ENCODE measurements at places on chromosomes 5 and 9. TPM values are rescaled to one million over a fixed set of nuclear protein-coding genes. Genes with fewer than 3 reads are reported as not detected.

- no peak for DNase-seq
Measured at GRCh38 chr5:39608024-39608423, 183.2 kb upstream of the DAB2 start.

- DNase-seq: no peak
Measured at GRCh38 chr9:110429453-110429852, 91.8 kb upstream of the TXNDC8 start.

The TICAM2 gene
- 1.8 TPM for total RNA-seq

DNA sequence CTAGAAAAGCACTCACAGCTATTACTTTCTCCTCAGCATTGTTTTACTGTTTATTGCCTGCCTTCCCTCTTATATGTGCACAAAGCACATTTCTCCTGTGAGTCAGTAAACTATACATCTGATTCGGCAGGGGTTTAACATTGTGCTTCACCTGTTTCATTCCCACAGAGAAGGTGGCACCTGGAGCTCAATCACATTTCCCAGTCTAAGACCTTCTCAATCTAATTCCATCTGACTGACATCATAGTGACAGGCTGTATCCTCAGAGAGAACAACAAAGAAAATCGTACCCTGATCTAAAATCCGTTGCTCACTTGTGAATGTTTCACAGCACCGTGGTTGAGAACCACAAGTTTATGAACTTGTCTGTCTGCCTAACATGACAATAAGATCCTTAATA lies 92.4 kb upstream of the CAST start:
- no peak for DNase-seq

The LHX3 gene
- total RNA-seq: 0.22 TPM

- no peak for DNase-seq
Measured at GRCh38 chr5:72288924-72289323, 31.1 kb downstream of the MRPS27 start.

- DNase-seq: peak; percentile 78
Measured at GRCh38 chr9:109253637-109254284, 67.1 kb downstream of the EPB41L4B start.

- no peak for DNase-seq
Measured at GRCh38 chr5:135028791-135029476, 5.1 kb downstream of the PITX1 start.
